Activated CD8-positive, alpha-beta memory T cell treated with anti-CD3 and anti-CD28 coated beads for 1 hour (primary cell): ENCODE measurements at places on chromosomes 3 and 15.

DNA sequence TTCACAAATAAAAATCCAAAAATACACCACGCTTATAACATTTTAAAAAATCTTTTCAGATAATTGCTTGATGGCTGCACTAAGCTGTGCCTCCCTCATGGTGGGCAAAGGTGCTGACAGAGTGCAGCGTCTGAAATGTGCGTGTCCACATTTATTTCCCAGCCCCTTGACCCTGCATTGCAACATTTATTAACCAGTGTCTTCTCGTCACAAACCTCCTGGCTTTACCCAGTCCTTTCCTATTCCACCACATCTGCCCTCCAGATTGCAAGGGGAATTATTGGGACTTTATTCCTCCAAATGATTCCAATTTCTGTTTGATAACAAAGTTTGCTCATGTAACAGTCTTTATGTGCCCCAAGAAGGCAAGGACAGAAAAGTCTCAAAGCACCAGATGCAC, 5.5 kb downstream of the RASGRP1 start:
- no peak for DNase-seq

DNA sequence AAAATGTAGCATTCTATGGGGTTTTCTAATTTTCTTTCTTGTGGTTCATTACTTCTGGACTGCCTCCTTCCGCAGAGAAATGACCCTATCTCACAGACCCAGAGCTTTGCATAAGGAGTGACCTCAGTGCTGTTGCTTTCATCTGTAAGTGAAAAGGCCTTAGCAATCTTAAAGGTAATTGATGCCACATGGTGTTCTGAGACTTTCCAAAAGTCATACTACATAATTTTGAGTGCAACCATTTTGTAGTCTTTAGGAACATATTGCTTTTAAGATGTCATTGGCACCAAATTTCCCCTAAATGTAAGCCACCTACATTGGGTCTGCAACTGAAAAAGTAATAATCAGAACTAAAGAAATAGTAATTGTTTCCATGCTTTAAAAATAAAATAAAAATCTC, 9.2 kb upstream of the HHLA2 start:
- DNase-seq, result no peak

- DNase-seq, result no peak
Measured at GRCh38 chr3:52121464-52121805, 32.8 kb downstream of the POC1A start.

DNA sequence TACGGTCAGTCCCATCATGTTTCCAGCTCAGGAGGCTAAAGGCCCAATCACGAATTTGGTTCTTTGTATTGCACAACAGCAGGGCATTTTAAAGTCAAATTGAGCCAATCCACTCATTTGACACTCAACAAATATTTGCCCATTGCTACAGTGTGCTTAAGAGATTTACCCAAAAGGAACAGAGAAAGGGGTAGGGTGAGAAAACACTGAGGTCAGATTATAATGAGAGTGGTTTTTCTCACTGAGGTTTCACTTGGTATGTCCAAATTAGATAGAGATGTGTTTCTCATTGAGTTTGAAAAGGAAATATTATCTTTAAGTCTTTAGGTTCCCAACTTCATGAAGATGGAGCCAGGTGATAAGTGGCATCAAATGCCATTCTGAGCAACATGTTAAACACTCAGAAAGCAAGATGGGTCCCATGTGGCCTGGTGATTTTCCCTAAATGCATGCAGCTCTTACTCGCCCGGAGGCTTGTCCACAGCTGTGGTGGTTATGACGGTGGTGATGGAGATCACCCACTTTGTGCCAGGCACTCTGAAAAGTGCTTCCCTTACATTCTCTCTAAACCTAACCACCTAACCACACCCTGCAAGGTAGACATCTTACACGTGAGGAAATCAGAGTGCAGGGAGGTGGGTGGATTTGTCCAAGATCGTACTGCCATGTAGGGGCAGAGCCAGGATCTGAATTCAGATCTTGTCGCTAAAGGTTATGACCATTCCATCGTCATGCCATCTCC, 31.2 kb upstream of the USP3 start:
- no peak for DNase-seq

DNA sequence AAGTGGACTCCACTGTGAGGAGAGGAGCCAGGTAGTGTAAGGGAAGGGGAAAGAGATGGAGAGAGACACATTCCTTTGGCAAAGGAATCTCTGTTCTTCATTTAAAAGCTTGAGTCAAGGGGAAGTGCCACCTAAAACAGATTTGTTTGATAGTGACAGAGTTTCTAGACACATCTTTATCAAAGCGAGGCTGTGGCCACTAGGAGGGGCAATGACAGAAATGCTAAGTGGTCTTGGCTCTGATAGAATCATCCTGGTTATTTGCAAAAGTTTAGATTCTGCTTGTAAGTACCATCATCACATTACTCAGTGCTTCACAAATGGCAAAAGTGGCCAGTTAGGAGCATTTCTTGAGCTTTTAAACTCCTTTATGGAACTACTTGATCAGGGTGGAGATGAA, 261.4 kb downstream of the CNTN3 start:
- no peak for DNase-seq
